ENCODE measurements at places on chromosomes 12 and 14.

DNA sequence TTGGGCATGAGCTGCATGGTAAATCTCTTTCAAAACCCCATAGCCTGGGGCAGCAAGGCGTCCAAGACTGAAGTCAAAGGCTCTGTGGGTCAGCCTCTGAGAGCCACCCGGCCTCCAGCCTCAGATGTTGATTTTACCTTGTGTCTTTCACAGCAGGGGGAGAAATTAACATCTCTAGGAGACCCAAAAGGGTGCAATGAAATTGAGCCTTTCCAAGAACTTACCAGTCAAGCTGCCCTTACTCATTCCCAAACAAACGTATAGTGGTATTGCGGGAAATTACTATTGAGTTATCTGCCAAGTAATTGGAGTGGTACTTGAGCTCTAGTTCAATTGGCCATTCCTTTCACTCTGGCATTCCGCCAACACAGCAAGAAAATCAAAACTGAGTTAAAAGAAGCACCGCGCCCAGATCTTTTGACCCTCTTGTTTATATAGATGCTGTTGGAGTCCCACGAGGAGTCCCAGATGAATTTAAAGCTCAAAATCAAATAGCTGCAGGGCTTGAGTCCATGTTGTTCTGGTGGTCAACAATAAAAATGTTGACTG lies 380.7 kb upstream of the SYT1 start:
- no peak overlapping the region for H3K4me3 ChIP-seq
- H3K4me1 ChIP-seq: no peaks in the 10 kb centered on the region
- no peak overlapping the region for H3K27ac ChIP-seq
- DNase-seq: no peak
- H3K27me3 ChIP-seq: no peaks in the 10 kb centered on the region

DNA sequence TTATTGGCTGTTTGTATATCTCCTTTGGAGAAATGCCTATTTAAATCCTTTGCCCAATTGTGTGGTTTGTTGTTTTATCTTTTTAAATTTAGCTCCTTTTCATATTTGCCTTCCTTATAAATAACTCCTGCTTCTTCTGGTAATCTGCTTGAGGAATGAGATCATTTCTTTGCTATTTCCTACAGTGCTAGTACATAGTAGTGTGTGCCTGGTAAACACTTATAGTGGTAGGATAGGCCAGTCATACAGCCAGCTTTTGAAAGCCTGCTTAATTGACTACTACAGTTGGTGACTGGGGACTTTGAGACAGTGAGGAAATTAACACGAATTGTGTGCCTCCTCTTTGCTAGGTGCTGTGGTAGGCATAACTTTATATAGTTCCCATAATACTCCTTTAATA lies 68.7 kb downstream of the BORCS5 start:
- H3K4me3 ChIP-seq: no peak overlapping the region
- no peak overlapping the region for H3K27ac ChIP-seq
- no peaks in the 10 kb centered on the region for H3K36me3 ChIP-seq
- DNase-seq: no peak

GRCh38 chr12:94593822-94594442 lies 56.4 kb downstream of the TMCC3 start:
- H3K36me3 ChIP-seq: no peaks in the 10 kb centered on the region
- no peak overlapping the region for H3K4me3 ChIP-seq
- peaks cover 15% of the 10 kb centered on the region for H3K4me1 ChIP-seq
- no peak for DNase-seq
- no peaks in the 10 kb centered on the region for H3K27me3 ChIP-seq

DNA sequence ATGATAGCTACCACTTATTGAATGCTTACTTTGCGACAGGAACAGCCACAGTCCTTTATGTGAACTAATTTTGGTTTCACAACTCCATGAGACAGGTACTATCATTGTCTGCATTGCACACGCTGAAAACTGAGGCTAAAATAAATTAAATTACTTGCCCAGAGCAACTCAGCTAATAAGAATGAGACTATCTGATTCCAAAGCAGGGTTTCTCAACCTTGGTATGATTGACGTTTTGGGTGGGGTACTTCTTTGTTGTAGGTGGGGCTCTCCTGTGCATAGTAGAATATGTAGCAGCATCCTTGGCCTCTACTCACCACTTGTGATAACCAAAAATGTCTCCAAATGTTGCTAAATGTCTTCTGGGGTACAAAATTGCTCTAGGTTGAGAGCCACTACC lies 9.1 kb downstream of the PHLDA1 start:
- no peak overlapping the region for H3K27ac ChIP-seq
- H3K36me3 ChIP-seq: no peaks in the 10 kb centered on the region
- H3K4me3 ChIP-seq: no peak overlapping the region
- no peak for DNase-seq
- H3K27me3 ChIP-seq: no peaks in the 10 kb centered on the region

- no peak overlapping the region for H3K4me3 ChIP-seq
- no peaks in the 10 kb centered on the region for H3K27me3 ChIP-seq
- no peak overlapping the region for H3K27ac ChIP-seq
- no peaks in the 10 kb centered on the region for H3K4me1 ChIP-seq
- DNase-seq: no peak
These were observed 21.5 kb downstream of the SCARB1 start for GRCh38 chr12:124842073-124842749.

DNA sequence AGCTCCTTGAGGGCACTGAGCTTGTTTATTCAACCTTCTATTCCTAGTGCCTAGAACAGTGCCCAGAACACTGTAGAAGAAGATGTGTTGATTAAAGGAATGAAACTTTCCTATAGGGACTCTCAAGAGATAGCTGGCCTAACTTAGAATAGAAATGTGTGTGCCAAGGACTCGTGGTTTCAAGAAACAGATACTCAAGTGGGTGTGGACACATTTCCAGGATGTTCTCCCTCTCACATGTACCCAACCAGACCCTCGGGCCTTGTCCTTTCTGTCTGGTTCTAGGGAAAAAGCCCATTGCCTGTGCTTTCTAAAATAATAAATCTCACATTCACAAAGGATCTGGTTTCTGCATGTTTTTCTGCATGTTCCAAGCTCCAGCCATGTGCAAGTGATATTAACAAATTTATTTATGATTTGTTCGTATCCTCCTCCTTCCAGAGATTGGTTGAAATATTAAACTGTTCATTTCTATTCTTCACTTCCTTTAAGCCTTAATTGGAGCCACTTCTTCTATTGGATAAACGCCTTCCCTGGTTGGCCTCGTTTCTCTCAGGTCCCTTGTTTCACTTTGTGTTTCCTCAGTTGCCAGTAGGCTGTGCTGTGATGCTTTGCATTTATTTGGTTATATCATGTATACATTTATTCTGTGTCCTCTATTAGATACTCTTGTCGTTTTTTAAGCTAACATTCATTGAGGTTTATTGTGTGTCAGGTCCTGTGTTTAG lies 89.8 kb downstream of the CRADD start:
- H3K36me3 ChIP-seq: no peaks in the 10 kb centered on the region
- H3K4me3 ChIP-seq: no peak overlapping the region
- DNase-seq: peak; percentile 80
- H3K27me3 ChIP-seq: no peaks in the 10 kb centered on the region
- no peaks in the 10 kb centered on the region for H3K4me1 ChIP-seq
- H3K27ac ChIP-seq: peak overlapping the region; percentile 73

DNA sequence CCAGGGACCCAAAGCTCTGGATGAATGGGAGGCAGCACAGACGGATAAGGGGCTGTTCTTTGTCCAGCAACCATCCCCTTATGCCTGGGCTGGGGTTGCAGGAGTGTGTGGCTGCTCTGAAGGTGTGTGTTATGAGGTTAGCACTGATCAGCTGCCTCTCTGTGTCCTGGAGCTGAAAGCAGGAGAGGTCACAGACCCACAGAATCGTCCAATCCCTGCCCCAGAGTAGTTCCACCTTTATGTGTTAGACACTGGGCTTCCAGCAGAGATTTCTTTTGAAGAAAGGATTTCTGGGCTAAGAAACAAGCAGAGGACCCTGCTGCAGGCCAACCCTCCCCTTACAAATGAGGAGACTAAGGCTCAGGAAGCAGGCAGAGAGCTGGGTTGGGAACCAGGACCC lies 62.4 kb downstream of the ARL6IP4 start:
- DNase-seq: no peak
- H3K36me3 ChIP-seq: no peaks in the 10 kb centered on the region
- H3K27ac ChIP-seq: peak overlapping the region; percentile 63
- H3K4me1 ChIP-seq: no peaks in the 10 kb centered on the region
- H3K4me3 ChIP-seq: no peak overlapping the region
- no peaks in the 10 kb centered on the region for H3K27me3 ChIP-seq

DNA sequence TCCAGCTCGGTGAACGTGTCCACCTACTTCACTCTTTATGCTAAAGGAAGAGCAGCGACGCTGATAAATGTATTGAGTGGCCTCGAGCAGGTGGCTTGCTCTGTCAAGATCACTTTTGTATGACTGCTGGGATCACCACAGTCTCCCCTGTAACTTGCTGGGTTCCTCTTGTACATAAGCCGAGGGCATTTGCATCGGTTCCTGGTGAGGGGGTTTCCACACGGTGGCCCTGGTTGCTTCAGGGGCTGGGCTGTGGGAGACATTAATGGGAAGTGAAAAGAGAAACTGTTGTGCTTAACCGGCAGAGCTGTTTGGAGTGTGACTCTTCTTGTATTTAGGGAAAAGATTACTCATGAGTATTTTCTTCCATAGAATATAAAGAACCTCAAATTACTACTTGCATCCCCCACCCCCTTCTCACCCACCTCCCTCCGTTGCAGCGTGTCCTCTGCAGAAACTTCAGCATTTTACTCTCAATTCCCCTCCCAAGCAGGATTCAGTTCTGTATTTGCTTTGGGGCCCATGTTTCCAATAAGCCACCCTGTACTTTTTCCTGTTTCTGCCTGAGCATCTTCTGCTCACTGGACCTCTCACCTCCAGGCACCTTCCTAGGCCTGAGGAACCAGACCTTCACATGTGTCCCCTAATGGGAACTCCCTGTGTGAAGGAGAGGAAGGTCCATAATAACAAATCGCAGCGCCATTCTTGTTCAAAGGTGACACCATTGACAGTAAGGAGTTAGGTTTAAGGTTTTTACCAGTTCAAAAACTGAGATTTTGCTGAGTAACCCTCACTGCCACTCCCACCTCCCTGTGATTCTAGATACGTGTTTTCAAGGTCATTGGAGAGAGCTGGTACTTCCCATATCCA lies 187.0 kb downstream of the ETV6 start:
- no peak for DNase-seq
- no peaks in the 10 kb centered on the region for H3K36me3 ChIP-seq
- peak overlapping the region; percentile 80 for H3K27ac ChIP-seq
- H3K4me3 ChIP-seq: no peak overlapping the region
- H3K27me3 ChIP-seq: no peaks in the 10 kb centered on the region

DNA sequence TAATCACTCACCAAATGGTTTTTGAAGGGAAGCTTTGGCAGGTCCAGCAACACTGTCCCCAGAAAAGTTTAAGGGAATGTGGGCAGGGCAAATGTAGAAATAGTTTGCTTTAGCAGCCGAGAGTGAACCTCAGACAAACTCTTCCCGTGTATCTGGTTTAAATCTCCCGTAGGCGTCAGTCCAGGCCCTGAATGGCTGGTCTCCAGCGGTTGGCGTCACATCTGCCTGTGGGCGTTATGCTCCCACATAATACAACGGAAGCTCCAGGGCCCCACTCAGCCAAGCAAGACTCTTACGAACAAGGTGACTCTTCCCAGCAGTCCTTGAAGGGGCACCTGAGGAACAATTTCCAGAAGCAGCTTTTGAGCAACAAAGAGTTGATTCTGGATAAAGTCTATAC lies 942 bp downstream of the ZC2HC1C start:
- H3K4me1 ChIP-seq: peaks cover 41% of the 10 kb centered on the region
- DNase-seq: peak; percentile 92
- no peaks in the 10 kb centered on the region for H3K27me3 ChIP-seq
- H3K36me3 ChIP-seq: no peaks in the 10 kb centered on the region
- no peak overlapping the region for H3K4me3 ChIP-seq

Data from sigmoid colon (tissue), 7 donors.